ENCODE measurements at places on chromosomes 1 and 21.

- peak; percentile 62 for DNase-seq
These were observed 20.8 kb upstream of the SDC3 start for GRCh38 chr1:30929135-30929889.

GRCh38 chr1:1562556-1563195 is 12.0 kb downstream of the SSU72 start:
- no peak for DNase-seq

- no peak for DNase-seq
These were observed at the start of gene TMEM125 for GRCh38 chr1:43269627-43270375. TMEM125 (plus strand) TSS chr1:43269983; CDS start chr1:43272723, 2,740 bp downstream.

DNA sequence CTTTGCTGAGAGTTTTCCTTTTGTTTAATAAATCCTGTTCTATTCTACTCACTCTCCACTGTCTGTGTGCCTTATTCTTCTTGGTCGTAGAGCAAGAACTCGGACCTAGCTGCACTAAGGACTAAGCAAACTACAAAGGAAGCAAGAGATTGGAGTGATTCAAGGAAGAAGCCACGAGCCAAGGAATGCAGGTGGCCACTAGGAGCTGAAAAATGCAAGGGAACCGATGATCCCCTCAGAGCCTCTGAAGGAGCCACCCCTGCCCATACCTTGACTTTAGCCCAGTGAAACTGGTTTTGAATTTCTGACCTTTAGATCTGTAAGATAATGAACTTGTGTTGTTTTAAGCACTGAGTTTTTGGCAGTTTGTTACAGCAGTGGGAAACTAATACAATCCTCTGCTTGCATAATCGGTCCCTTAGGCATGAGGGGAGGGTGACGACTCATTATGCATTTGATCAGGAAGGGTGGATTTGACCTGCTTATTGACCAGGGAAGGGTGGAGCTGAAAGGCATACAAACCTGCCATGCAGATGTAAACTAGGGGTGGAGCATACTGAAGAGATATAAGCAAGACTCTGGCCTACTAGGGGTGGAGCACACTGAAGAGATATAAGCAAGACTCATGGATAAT is 6.2 kb upstream of the CA6 start:
- no peak for DNase-seq

- DNase-seq: no peak
These were observed 182.8 kb downstream of the PLPP3 start for GRCh38 chr1:56396581-56396980.

- DNase-seq: no peak
These were observed 740.5 kb upstream of the B3GALT2 start for GRCh38 chr1:193926956-193927355.

DNA sequence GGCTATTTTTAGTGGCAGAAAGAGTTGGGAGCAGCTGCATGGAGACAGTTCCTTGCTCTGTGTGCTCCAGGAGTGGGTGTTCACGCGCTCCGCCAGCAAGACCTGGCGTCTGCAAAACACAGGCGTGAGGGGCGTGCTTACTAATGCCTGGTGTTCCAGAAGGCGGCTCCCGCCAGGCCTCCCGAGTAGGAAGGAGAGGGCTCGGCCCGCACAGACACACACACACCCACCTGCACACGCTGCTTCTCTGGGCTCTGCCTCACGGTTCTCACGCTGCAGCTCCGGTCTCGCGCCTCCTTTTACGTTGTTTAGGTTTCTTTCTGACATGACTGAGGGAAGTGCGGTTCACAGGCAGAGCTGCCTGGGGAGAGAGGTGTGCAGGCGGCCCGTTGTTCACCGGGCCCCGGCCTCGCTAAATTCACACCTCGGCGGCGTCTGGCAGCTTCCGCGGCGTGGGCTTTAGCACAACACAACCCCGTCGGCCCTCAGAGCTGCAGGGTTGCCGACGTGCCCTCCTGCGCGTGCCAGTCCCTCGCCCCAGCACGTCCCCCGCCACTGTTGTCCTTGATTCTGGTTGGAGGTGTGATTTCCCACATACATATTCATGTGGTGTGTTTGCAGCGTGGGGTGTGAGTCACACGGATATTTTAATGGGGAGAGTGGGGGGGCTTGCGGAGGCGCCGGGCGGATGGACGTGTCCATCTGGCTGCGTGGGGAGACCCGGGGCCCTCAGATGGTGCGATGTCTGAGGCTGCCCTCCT is 77.0 kb downstream of the SKI start:
- no peak for DNase-seq

DNA sequence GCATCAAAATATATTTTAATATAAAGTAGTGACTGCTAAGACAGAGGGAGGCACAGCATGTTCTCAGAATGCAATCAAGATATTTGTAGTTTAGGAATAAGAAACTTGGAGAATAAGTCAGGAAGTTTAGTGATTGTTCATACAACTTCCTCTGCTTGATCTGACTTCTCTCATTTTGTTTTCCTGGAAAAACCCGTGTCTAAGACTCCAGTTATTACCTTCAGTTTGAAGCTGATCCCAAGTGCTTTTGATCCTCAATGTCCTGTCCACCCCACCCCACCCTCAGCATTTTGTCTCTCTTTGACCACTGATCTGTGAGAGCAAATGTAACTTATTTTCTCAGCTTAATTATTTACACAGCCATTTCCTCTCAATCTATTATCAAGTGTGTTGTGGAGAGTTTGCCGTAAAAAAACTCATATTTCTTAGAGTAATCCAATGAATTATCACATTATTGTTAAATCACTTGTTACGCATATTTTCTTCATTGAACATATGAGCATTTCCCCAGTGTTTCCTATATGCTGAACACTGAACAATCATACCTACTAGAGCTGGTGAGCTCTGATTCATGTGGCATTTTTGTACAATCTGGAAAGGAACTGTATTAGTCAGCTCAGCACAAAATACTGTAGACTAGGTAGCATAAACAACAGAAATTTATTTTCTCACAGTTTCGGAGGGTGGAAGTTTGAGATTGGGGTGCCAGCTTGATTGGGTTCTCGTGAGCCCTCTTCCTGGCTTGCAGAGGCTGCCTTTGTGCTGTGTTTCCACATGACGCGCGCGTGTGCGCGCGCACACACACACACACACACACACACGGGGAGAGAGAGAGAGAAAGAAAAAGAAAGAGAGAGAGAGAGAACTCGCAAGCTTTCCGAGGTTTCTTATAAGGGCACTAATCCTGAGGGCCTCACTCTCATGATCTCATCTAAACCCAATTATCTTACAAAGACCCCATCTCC is 65.5 kb upstream of the DPYD start:
- DNase-seq: no peak

- peak; percentile 74 for DNase-seq
These were observed 26.9 kb upstream of the RAP1A start for GRCh38 chr1:111592389-111593361.

DNA sequence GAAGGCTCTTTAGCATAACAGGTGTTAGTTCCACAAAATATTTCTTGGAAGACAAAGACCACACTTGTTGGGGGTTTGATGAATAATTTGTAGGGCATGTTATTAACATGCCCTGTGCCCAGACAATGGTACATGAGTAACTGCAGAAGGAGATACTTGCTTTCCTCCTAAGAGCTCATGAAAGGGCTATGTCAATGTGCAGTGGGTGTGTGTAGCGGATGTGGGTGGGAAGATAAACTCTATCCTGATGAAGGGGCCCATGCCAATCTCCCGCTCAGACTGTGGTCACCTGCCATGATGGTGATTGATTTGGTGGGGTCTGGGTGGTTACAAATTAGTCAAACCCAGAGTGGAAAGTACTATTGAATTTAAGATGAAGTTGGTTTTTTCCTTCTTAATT is 69.8 kb upstream of the DNAH14 start:
- DNase-seq: no peak

GRCh38 chr21:42406866-42407265 is 3.2 kb downstream of the UBASH3A start:
- DNase-seq: no peak

DNA sequence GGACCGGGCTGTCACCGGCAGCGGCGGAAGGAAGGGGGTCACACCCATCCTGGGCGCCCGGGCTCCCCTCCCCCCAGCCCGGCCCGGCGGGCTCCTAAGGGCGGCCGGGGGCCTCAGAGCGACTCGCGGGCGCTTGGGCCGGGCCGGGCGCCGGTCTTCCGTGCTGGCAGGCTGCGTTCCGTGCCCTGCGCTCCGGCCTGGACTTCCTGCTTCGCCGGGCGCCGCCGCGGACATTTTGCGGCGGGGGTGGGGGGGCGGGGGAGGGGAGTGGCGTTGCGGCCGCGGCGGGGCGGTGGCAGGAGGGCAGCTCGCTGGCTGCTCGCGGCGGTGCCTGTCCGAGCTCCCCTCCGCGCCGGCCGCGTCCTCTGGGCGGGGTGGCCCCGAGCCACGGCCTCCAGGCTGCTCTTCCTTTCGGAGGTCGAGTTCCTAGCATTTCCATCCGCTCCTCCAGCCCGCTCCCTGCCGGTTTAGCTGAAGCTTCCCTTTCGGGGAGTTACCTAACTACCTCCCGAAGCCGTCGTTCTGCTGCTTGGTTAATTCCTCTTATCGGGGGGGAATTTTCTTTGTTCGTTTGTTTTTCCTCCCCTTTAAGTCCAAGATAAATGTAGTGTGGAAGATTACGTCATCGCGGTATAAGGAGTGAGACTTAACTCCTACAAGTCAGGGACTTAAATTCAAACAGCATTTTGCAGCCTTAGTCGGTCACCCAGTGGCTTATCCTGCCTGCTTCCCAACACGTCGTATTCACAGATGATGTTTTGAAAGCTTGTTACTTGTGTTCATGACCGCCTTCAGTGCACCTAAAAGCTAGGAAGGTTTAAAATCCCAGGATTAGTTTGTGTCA is 730 bp downstream of the CDC42 start:
- peak; percentile 21 for DNase-seq

Data from tibial nerve (tissue), 4 donors.